ENCODE measurements at places on chromosomes 4 and X.

DNA sequence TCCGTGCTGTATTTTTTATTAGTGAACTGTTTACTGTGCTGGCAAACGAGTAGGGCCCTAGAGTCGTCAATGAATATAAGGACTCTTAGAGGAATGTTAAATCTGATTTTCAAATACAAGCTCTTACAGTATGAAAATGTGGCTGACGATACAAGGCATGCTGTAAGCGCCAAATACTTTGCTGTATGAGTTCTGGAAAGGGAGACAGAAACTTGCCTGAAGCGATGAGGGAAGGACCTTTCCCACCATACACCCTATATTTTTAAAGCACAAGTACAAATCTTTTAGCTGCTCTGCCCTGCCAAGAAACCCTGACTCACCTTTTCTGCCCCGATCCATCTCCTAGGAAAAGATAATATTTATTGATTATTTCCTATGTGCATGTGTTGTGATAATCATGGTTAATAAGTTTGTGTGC is 15.7 kb upstream of the RUFY3 start:
- DNase-seq: no peak

DNA sequence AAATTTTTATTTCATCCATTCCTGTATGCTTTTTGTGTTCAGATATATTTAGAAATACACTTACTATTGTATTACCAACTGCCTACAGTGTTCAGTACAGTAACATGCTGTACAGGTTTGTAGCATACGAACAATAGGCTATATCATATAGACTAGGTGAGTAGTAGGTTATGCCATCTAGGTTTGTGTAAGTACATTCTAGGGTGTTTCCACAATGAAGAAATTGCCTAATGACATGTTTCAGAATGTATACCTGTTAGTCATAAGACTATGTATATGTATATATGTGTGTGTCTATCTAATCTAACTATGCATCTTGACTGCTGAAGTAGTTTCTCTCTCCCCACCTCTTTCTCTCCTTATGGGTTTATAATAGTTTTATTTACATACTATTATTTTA is 51.5 kb upstream of the BTC start:
- DNase-seq: no peak

- DNase-seq: no peak
These were observed 15.2 kb downstream of the ETDC start for GRCh38 chrX:135324463-135324862.

DNA sequence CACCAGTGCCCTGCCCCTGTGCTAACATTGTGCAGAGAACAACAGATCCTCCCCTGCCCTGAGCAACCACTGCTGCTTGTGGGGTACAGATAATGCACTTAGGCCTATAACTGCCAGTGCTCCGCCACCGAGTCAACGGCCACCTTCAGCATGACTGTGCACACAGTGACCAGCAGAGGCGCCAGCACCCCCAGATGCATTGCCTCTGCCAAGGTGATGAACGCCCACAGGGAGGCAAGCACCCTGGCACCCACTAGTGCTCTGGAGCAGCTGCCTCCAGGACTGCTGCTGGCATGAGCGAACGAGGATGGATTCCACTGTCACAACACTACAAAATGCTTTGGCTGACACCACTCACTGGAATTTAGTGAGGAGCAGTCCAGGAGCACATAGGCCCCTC is 38.2 kb downstream of the SPIN2B start:
- no peak for DNase-seq

- no peak for DNase-seq
These were observed 14.4 kb upstream of the CC2D2A start for GRCh38 chr4:15455290-15455689.

- no peak for DNase-seq
These were observed 129.2 kb upstream of the TRIM2 start for GRCh38 chr4:153074936-153075630.

DNA sequence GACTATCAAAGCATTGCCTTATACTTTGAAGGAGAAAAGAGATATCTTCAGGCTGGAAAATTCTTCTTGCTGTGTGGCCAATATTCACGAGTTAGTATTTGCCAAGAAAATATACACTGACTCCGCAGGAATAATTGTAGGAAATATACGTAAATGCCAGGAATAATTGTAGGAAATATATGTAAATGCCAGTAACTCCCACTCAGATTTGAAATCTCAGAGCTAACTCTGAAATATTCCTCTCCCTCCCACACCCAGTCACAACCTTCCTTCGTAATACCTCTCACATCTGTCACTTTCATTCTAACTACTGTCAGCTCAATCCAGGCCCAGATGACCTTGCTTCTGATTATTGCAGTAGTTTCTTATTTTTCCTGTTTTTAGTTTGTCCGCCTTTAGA is 73.5 kb downstream of the WDR19 start:
- DNase-seq: no peak

- no peak for DNase-seq
These were observed 872.1 kb downstream of the PCDH7 start for GRCh38 chr4:31592293-31592692.
